ENCODE measurements at places on chromosomes 12 and 14.

- no peak for DNase-seq
Measured at GRCh38 chr12:3751151-3752095, 1.5 kb downstream of the CRACR2A start.

DNA sequence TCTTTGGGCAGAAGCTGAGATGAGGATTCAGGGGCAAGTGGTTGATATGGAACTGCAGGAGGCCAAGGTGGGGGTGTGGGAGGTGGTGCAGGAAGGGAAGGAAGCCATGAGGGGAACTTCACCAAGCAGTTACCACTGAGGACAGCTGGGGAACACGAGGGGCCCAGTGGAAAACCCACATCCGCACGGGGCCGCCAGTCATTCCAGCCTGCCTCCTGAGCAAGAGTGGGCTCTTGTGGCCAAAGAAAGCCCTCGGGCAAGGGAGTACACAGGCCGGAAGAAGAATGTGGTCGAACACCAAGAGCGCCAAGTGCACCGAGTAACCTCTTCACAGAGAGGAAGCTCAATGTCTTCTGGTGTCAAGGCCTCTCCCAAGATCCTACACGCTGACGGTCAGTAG is 252.2 kb upstream of the FOXN3 start:
- DNase-seq = no peak

- no peak for DNase-seq
Measured at GRCh38 chr14:60332869-60333268, 83.8 kb downstream of the PPM1A start.

GRCh38 chr12:129071362-129071761 is 218.1 kb downstream of the GLT1D1 start:
- DNase-seq = no peak

DNA sequence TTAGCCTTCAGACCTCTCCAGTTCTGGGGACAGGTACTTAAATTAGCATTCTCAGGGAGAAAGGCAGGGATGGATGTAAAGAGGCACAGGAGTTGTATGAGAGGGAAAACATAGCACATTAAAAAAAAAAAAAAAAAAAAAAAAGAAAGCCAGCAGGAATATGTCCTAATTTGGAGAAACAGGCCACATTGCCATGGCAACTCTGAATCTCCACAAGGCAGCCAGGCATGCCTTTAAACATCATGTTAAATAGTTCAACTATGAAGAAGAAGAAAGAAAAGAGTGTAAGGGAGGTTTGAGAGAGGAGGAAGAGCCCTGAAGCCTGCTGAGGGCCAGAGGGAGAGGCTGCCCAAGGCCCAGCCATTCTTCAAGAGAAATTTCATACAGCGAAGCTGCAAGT is 145.8 kb downstream of the GRIN2B start:
- DNase-seq = no peak

- DNase-seq = no peak
Measured at GRCh38 chr14:99207456-99207855, 64.5 kb downstream of the BCL11B start.

DNA sequence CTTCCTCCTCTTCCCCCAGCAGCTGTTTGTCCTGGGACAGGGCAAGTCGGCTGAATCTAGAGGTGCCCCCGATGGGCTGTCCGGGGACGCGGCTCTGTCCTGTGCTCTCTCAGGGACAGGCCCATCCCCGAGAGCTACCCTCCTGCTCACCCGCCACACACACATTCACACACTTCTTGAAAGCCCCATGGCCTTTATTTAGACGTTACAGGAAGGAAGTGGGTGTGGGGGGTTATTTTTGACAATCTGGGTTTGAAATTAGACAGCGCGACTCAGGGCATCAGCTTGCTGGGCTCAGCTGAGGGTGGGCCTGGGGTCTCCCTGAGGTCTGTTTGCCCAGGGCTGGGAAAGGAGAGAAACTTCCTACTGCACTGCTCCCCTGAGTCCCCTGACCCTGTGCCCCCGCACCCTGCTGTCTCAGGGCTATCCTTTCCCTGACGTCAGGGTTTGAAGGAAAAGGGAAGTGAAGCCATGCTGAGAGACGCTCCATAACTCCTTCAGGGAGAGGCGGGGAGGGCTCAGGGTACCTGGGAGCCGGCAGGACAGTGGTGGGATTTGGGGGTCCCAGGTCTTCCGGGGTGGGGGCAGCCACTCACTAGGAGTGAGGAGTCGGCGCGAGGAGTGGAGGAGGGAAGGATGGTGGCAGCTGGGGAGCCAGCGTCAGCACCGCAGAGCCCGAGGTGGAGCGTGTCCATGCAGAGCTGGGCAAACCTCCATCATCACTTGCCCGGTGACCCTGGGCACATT is 8.1 kb downstream of the PTPN6 start:
- peak; percentile 40 for DNase-seq
